ENCODE measurements at places on chromosomes 6 and 20.
A peak's percentile ranks its signal among the peaks of the same experiment; 100 is the strongest.

DNA sequence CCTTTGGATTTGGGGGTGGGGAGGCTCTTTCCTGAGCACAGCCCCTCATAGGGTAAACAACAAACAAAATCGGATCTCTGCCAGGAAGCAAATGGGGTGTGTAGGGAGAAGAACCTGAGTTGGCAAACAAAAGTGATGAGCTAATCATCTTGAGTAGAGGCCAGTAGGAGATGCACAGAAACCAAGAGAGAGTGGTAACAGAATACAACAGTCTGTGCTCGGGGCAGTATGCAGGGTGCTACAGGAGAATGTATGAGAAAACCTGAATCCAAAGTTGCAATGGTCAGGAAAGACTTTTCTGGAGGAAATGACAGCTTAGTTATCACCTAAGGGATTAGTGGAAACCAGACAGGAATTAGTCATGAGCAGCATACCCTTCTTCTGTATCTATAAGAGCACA, 177.8 kb downstream of the CDKAL1 start:
- peak; percentile 36 for DNase-seq

DNA sequence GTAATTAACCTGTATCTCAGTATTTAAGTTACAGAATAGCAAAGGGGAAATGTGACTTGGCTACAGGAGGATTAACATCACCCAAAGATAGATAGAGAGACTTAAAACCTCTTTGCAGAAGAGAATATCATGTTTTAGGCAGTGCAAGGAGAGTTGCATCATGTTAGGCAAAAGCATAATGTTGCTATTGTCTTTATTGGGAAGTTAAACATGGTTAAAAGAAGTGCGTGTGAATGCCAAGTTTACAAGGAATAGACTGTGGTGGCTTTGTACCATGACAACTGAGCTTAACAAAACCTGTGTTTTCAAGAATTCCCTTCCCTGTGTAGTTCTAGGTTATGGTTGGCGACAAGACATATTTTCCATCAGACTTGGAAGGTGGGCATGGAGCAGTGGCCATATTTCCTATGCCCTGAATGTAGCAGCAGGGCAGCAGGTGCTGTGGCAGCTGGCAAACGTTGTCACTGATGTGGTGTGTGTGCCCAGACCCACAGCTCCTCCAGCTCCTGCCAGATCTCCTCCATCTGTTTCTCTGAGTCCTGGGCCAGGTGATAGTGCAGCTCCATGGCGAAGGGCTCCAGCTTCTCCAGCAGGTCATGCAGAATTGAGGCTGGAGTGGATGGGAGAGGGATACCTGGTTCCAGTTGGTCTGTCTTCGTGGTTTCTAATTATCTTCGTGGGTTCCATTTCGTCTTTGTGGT, 163.3 kb downstream of the QRSL1 start:
- no peak for DNase-seq

GRCh38 chr6:19024737-19025136, 637.6 kb downstream of the RNF144B start:
- peak; percentile 63 for DNase-seq

DNA sequence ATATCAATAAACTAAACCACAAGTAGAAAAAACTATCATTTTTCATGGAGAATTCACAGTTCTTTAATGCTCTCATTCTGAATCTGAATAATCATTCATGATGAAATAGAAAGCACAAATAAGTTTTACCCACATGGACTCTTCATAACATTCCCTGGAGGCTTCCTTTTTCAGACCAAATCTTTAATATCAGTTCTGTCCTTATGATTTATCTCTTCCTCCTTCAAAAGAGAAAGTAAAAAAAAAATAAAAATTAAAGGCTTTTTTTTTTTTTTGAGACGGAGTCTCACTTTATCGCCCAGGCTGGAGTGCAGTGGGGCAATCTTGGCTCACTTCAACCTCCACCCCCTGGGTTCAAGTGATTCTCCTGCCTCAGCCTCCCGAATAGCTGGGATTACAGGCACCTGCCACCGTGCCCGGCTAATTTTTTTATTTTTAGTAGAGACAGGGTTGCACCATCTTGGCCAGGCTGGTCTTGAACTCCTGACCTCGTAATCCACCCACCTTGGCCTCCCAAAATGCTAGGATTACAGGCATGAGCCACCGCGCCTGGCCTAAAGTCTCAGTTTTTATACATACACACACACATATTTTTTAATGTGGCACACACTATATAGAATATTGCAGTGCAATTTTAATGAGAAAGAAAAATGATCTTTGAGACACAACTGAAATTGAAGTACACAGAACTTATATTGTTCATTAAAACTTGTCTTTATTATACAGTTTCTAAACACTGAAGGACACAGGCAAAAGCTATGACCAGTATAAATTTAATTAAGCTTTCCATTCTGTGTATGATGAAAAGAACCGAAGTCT, 31.9 kb upstream of the ZNF217 start:
- no peak for DNase-seq

DNA sequence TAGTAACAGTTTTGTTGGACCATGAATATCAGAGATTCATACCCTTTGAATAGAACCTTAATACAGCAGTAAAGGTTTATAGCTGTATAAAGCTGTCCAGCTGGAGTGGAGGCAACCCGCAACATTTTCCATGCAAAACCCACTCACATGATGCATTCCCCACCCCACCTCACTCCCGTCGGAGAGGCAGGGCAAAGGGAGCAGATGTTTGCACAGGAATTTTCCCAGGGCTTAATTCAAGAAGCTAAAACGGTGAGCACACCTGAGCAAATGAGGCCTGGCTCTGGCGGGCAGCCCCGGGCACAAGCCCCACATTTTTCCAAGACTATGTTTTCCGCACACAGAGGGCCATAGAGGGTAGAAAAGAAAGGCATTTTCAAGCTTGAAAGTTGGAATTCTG, 191.7 kb downstream of the FOXC1 start:
- no peak for DNase-seq

- DNase-seq: no peak
Measured at GRCh38 chr6:147204843-147205311, 660 bp downstream of the STXBP5 start.

GRCh38 chr20:37941332-37941731, 38.4 kb downstream of the VSTM2L start:
- DNase-seq: peak; percentile 57

DNA sequence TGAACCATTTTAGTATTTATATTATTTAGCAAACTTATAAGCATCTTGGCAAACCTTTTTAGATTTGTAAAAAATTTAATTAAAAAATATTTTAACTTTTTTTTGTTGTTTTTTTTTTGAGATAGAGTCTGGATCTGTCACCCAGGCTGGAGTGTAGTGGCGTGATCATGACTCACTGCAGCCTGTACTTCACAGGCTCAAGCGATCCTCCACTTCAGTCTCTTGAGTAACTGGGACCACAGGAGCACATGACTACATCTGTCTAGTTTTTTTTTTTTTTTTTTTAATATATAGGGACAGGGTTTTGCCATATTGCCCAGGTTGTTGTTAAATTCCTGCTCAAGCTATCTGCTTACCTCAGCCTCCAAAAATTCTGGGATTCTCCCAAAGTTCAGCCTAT, 161.1 kb downstream of the EYS start:
- no peak for DNase-seq

GRCh38 chr6:118708055-118708454, 56.7 kb upstream of the CEP85L start:
- no peak for DNase-seq

GRCh38 chr20:41436679-41437078, 70.1 kb upstream of the EMILIN3 start:
- no peak for DNase-seq

Measured in ELF-1 (cell line).